ENCODE measurements at places on chromosomes 4 and X. TPM values are rescaled to one million over a fixed set of nuclear protein-coding genes. Genes with fewer than 3 reads are reported as not detected.

TEX11 gene
- not detected for polyA plus RNA-seq

CRMP1 gene
- polyA plus RNA-seq: 2.3 TPM

FREM3 gene
- not detected for polyA plus RNA-seq

LINC00632 gene
- polyA plus RNA-seq: 0.16 TPM

FOXR2 gene
- polyA plus RNA-seq: not detected

NLGN3 gene
- polyA plus RNA-seq: 0.22 TPM

AMOT gene
- 0.89 TPM for polyA plus RNA-seq

HNRNPDL gene
- 226 TPM for polyA plus RNA-seq

BCORL1 gene
- polyA plus RNA-seq: 1.7 TPM

KDR gene
- polyA plus RNA-seq: 1.2 TPM

GAB3 gene
- 0.57 TPM for polyA plus RNA-seq

CENPVL3 gene
- not detected for polyA plus RNA-seq

IL13RA2 gene
- polyA plus RNA-seq: 0.08 TPM

PRDM8 gene
- 1.2 TPM for polyA plus RNA-seq

FMR1NB gene
- not detected for polyA plus RNA-seq

GUCY1B1 gene
- polyA plus RNA-seq: 1.8 TPM

NHSL2 gene
- polyA plus RNA-seq: 0.41 TPM

CT45A3 gene
- not detected for polyA plus RNA-seq

DGAT2L6 gene
- not detected for polyA plus RNA-seq

MAPK10 gene
- polyA plus RNA-seq: 1.4 TPM

SLC34A2 gene
- 0.12 TPM for polyA plus RNA-seq

FAM53A gene
- polyA plus RNA-seq: 1.3 TPM

RIBC1 gene
- polyA plus RNA-seq: 0.64 TPM

MMAA gene
- polyA plus RNA-seq: 8.3 TPM

ELK1 gene
- 6.2 TPM for polyA plus RNA-seq

MGAT4D gene
- polyA plus RNA-seq: not detected

UCP1 gene
- not detected for polyA plus RNA-seq

IL15 gene
- 2.8 TPM for polyA plus RNA-seq

HDAC8 gene
- polyA plus RNA-seq: 13.9 TPM

RENBP gene
- 1.4 TPM for polyA plus RNA-seq

PDCL2 gene
- polyA plus RNA-seq: 1.2 TPM
